ENCODE measurements at places on chromosomes 5 and 9.

DNA sequence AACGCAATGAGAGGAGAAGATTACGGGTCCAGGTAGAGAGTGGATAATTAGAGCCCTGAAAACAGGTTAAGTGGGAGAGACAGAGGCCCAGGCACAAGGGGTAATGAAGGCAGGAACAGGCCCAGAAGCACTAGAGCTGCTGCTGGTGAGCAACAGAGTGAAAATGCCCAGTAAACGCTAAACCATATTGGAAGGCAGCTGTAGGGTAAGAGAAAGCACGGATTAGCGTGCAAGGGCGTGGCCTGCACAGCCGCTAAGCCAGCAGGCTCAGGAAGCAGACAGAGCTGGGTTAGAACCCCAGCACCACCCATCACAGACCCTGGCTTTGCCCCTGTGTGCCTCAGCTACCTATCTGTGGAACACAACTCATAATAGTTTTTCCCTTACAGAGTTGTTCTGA is 93.2 kb downstream of the PAX5 start:
- no peak for DNase-seq

DNA sequence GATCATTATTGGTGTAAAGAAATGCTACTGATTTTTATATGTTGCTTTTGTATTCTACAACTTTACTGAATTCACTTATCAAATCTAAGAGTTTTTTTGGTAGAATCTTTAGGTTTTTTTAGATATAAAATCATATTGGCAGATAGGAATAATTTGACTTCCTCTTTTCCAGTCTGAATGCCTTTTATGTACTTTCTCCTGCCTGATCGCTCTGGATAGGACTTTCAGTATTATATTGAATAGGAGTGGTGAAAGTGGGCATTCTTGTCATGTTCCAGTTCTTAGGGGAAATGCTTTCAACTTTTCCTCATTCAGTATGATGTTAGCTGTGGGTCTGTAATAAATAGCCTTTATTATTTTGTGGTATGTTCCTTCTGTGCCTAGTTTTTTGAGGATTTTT is 8.3 kb downstream of the AHRR start:
- DNase-seq, result no peak

DNA sequence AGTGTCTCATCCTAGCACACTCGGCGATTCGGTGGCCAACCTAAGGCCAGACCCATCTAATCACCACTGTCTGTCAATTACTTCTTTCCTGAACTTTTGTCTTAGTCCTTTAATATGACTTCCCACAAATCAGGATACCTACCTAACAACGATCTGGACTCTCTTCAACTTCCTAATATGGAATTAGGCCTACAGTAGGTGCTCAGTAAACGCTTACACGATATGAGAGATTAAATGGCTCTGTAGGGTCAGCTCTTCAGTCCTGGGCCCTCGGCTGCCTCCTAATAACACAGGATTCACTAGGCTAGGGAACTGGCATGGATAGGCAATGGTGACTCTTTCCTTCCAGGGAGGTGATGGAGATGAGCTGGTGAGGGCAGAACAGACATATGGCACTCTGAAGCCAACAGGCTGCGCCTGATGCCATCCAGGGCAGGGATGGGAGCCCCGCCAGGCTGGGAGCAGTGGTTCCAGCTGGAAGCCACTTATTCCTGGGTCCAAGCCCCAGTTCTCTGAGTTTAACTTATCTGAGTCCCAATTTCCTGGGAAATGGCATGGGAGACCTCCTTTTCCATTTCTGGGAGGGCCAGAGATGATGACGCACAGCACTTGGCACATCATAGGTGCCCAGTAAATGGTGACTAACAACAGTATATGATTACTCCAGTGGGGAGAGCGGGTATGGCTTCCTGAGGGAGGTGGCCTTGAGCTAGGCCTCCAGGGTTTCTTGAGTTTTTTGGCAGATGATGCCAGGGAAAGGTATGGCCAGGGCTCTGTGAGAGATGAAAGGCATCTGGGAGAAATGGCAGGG is 7.3 kb downstream of the PDGFRB start:
- no peak for DNase-seq

DNA sequence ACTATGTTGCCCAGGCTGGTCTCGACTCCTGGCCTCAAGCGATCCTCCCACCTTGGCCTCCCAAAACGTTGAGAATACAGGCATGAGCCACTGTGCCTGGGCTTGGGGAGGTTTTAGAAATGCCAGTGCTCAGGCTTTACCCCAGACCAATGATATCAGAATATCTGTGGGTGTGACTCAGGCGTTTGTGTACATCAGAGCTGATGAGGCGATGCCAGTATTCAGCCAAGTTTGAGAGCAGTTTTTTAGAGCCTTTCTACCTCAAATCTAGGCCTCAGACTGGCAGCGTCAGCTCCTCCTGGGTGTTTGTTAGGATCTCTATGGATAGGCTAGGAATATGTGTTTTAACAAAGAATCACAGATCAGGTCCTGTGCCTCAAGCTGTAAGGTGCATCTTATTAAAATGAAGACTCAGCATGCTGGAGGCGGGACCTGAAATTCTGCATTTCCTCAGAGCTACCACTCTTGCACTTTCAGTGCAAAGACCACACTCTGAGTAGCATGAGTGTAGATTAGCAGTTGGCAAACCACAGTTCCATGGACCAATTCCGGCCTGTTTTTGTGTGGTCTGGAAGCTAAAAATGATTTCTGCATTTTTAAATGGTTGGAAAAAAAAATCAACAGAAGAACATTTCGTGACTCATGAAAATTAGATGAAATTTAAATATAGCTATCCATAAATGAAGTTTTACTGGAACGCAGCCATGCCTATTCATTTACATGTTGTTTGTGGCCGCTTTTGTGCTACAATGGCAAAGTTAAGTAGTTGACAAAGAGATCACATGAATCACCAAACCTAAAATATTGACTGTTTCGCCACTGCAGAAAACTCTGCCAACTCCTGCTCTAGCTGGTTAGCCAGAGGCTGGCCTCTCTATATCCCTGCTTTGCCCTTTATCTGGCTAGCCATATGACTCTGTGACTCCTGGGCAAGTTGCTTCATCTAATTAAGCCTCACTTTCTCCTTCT is 92.2 kb downstream of the KLF4 start:
- no peak for DNase-seq

DNA sequence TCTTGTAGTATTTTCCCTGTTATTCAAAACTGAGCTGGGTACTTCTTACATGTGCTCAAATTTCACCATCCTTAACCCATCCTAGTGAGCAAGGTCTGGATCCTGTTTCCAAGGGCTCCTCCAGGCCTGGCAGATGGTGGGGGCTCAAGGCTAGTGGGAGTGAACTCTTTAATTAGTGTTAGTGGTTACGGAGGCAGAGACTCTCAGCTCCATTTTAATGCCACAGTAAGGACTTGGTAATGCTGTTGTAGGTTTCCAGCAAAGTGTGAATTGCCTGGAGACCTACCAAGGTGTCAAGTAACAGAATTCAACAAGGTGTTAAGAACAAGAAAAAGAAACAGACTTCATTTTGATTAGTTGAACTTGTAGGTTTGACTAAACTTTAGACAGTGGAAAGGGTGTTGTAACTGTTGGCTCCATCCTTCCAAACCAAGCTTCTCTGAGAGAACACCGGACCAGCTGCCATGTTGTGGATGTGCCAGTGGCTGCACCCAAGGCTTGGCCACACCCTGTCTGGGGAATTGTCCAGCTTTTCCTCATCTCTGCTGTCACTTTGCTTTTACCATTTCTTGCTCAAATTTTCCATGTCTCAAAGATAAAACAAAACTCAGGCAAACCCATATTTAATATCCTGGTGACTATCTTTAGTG is 98.7 kb downstream of the ADCY2 start:
- DNase-seq, result no peak

DNA sequence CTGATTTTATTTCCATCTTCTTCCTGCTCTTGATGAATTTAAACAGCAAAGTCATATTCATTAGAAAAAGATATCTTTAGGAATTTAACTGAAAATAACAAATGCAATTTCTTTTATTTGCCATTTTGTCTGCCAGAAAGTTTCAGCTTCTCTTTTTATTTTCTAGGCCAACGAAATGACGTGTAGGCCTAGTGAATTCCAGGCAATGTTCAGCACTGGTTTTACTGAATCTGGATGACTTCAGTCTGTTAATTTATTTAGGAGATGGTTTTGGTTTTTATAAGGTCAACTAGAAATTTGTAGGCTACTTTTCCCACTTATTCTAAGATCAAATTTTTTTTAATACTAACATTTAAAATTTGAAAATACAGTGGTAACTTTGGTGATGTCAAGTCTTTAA is 129.1 kb upstream of the VCAN start:
- DNase-seq, result no peak

DNA sequence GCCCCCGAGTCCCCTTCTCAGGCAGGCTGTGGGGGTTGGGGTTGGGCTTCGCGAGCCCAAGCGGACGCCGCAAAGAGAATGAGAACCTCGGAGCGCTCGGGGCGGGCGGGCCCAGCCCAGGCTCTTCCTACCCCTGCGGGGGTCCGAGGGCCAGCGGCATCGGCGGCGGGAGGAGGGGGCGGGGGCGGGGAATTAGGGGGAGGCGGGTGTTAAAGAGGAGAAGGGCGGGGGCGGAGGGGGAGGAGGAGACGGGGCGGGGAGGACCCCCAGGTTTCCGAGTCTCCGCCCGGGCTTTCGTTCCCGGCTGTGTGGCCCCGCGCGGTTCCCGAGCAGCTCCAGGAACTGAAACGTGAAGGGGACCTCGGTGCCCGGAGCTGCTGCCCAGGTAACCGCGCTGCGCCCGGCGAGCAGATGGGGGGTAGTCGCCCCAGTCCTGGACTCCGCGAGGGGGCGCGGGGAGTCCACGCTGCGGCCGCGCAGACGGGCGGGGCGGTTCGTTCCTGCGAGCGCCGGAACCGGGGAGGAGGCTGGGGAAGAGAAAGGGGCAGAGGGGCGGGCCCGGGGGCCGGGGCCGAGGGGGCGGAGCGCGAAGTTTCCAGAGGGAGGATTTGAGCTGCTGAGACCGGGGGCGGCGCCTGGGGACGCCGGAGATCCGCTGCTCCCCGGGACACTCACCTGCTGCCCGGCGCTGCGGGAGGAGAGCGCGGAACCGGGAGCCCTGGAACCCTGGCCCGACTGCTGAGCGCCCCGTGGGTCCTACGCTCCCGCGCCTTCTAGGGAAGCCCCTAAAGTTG is 38.4 kb upstream of the PLEKHG4B start:
- peak; percentile 3 for DNase-seq

- peak; percentile 68 for DNase-seq
Measured at GRCh38 chr9:129174102-129174723, 3.8 kb downstream of the IER5L start.

DNA sequence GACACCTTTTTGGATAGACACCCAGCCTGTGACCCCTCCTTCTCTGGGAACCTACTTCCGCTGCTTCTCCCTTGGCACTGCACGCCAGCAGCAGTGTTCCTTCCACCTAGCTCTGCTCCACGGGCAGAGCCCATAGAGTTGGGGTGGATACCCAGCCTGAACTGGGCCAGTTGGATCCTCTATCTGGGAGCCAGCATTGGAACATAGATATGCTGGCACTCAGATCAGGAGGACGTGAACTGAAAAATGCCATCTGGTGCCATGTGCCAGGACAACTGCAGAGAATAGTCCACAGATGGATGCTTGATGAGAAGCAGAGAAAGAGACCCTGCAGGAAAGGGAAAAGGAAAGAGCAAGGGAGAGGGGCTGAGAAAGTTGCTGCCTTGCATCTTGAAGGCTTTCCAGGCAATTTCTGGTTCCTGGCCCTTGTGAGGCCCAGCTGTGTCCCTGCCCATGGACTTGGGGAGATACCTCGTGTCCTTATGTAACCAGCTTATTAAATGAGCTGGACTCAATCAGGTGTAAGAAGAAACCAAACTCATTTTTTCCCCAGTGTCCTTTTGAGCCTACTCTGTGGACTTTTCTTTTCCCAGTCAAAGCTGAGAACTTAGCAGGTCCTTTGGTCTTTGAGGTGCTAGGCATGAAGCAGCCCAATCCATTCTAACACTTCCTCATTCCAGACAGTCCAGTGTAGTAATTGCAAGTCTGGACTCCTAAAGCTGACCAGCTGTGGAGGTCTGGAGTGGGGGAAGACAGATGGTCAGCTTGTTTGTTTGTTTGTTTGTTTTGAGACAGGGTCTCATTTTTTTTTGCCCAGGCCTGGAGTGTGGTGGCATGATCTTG is 39.1 kb downstream of the ANGPTL2 start:
- DNase-seq, result no peak

DNA sequence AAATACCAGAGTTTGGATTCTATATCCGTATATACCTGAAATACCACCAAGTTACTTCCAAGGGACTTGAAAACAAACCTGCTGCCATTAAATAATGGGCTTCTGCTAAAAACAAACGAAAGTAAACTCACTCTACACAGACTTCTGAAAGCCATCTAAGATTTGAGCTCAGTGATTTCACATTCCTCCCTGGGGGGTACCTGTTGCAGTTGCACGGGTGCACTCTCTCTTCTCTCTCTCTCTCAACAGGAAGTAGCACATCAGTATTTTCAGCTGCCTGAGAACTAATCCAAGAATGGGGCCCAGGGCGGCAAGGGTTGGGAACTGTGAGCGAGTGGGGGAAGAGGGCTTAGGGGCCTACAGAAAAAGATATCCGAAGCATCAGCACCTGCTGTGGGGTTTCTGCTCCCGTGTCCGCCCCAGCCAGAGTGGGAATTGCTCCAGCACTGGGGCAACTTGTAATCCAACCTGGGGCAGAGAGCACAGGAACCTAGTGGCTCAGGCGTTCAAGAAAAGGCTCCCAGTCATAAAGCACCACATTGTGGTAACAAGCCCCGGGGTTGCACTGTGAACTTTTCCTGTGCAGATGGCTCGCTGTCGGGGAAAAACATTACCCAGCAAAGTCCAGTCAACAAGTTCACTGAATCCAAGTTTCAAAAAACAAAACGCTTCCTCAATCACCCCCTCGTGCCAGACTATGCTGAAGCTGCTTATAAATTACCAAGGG is 99.8 kb downstream of the EFNA5 start:
- DNase-seq, result peak; percentile 57

GRCh38 chr5:158390577-158390976 is 531.6 kb upstream of the CLINT1 start:
- no peak for DNase-seq

GRCh38 chr5:170590566-170590965 is 86.7 kb downstream of the KCNIP1 start:
- no peak for DNase-seq

GRCh38 chr5:123120197-123120596 is 31.2 kb downstream of the PRDM6 start:
- DNase-seq, result no peak

DNA sequence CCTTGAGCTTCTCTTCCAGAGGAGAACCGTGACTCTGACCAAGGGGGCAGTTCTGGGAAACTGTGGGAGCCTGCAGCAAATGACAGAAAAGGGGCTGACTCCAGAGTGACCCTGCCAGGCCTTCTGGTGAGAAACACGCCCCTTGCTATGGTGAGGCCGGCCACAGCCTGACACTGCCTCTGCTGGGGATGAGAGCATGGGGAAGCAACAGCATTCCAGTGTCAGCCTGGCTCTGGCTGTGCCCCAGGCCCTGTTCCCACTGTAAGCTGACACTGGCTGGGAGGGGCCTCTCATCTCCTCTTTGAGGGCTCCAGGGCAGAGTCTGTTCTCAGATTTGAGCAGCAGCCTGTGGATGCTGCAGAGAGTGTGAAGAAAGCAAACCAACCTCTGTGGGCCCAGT is 180.0 kb upstream of the IL12B start:
- no peak for DNase-seq

- DNase-seq, result no peak
Measured at GRCh38 chr5:31392061-31392460, 139.8 kb downstream of the DROSHA start.

Measured in T-helper 1 cell (primary cell).